Naive B cell (primary cell): ENCODE measurements at places on chromosomes 7 and 10. TPM values are rescaled to one million over a fixed set of nuclear protein-coding genes. Genes with fewer than 3 reads are reported as not detected.

GRCh38 chr7:69757981-69758430 is 159.7 kb downstream of the AUTS2 start:
- no peaks in the 10 kb centered on the region for H3K27me3 ChIP-seq
- no peak for DNase-seq
- H3K4me3 ChIP-seq, result no peak overlapping the region
- H3K4me1 ChIP-seq, result peaks cover 12% of the 10 kb centered on the region
- no peaks in the 10 kb centered on the region for H3K36me3 ChIP-seq
- no peak overlapping the region for H3K27ac ChIP-seq

RARRES2 gene
- not detected for polyA plus RNA-seq

OLAH gene
- polyA plus RNA-seq, result not detected

SLC13A4 gene
- polyA plus RNA-seq, result not detected

- H3K36me3 ChIP-seq, result no peaks in the 10 kb centered on the region
- no peaks in the 10 kb centered on the region for H3K27me3 ChIP-seq
- H3K27ac ChIP-seq, result peak overlapping the region; percentile 75
- peaks cover 17% of the 10 kb centered on the region for H3K4me1 ChIP-seq
- DNase-seq, result no peak
Observed at GRCh38 chr10:102067091-102067916, 2.2 kb downstream of the HPS6 start.

SLC25A40 gene
- polyA plus RNA-seq, result 9.8 TPM

PLEKHA1 gene
- polyA plus RNA-seq, result 78.9 TPM

GRCh38 chr10:1151076-1152033 is 95.2 kb downstream of the WDR37 start:
- H3K4me1 ChIP-seq, result no peaks in the 10 kb centered on the region
- H3K27me3 ChIP-seq, result peaks cover 18% of the 10 kb centered on the region
- H3K36me3 ChIP-seq, result peaks cover 9% of the 10 kb centered on the region
- H3K27ac ChIP-seq, result no peak overlapping the region

DNA sequence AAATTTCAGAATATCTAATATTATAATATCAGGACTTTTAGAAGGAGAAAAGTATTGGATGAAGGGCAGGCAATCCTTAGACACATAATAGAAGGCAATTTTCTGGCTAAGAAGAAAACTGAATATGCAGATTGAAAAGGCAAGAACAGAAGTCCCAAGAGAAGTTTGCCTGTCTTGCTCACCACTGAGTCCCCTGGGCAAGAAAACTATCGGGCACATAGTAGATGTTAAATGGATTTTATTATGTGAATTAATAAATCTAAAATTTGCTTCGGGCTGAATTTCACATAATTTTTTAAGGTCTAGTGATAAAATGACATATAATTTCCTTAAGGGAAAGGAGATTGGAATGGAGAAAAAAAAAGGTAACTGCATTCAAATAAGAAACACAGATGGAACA is 380.9 kb upstream of the GRM3 start:
- DNase-seq, result no peak
- no peaks in the 10 kb centered on the region for H3K27me3 ChIP-seq
- no peak overlapping the region for H3K27ac ChIP-seq
- no peaks in the 10 kb centered on the region for H3K4me1 ChIP-seq

AP3M1 gene
- 31.9 TPM for polyA plus RNA-seq

DNA sequence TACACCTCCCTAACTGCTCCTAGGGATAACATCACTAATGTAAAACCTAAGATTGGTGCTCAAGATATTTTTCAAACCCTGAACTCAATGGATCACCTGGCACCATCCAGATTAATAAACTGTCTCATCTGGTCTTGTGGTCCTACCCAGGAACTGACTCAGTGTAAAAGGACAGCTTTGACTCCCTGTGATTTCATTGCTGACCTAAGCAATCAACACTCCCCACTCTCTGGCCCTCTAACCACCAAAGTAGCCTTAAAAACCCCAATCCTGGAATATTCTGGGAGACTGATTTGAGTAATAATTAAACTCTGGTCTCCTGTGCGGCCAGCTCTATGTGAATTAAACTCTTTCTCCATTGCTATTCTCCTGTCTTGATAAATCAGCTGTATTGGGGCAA is 6.2 kb upstream of the USP54 start:
- no peaks in the 10 kb centered on the region for H3K27me3 ChIP-seq
- H3K36me3 ChIP-seq, result no peaks in the 10 kb centered on the region
- no peak overlapping the region for H3K27ac ChIP-seq
- H3K4me1 ChIP-seq, result no peaks in the 10 kb centered on the region

- no peaks in the 10 kb centered on the region for H3K36me3 ChIP-seq
- H3K27me3 ChIP-seq, result no peaks in the 10 kb centered on the region
- no peak for DNase-seq
- no peak overlapping the region for H3K4me3 ChIP-seq
- H3K4me1 ChIP-seq, result no peaks in the 10 kb centered on the region
Observed at GRCh38 chr10:19930936-19931893, 115.0 kb downstream of the PLXDC2 start.

CYP26C1 gene
- not detected for polyA plus RNA-seq

GRCh38 chr7:8114175-8114574 is 145.6 kb downstream of the GLCCI1 start:
- peak overlapping the region; percentile 22 for H3K27ac ChIP-seq
- H3K36me3 ChIP-seq, result no peaks in the 10 kb centered on the region
- H3K4me1 ChIP-seq, result peaks cover 58% of the 10 kb centered on the region
- DNase-seq, result peak; percentile 14

CEP55 gene
- not detected for polyA plus RNA-seq

DNA sequence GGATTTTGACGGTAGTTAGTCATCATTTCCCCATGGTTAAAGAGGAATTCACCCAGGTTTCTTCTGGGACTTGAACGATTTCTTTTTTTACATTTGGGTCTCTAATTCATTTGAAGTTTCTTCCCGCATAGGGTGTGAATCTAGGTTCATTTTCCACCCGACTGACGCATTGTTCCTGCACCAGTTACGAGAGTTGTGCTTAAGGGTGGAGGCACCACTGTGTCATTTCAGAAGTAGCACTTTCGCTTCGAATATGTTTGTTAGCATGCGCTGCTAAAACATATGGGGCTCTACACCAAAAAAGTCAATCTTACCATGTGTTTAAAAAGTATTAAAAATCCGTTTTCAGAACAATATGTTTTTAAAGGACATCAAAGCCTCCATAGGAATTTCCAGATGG is 140.3 kb downstream of the VIPR2 start:
- H3K4me3 ChIP-seq, result no peak overlapping the region
- no peaks in the 10 kb centered on the region for H3K27me3 ChIP-seq
- no peak overlapping the region for H3K27ac ChIP-seq
